ENCODE measurements at places on chromosomes 4 and X.

GRCh38 chr4:3713817-3714641 is 52.2 kb upstream of the ADRA2C start:
- no peak for DNase-seq

GRCh38 chrX:16702700-16703599 is 9.5 kb downstream of the CTPS2 start:
- DNase-seq: no peak

DNA sequence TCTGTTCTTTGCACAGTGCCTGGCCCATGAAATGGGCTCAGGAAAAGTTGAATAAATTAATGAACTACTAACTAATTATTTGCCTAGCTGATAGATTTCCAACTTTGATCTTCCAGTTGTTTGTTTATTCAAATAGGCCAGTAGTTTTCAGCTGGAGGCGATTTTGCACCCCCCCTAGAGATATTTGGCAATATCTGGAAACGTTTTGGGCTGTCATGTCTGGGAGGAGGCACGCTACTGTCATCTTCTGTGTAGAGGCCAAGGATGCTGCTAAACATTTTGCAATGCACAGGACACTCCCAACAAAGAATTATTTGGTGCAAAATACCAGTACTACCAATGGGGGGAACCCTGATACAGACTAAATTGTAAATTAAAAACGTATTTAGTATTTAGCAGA is 81.9 kb downstream of the VCX2 start:
- no peak for DNase-seq

GRCh38 chr4:20870436-20870835 is 170.2 kb downstream of the PACRGL start:
- DNase-seq: no peak

DNA sequence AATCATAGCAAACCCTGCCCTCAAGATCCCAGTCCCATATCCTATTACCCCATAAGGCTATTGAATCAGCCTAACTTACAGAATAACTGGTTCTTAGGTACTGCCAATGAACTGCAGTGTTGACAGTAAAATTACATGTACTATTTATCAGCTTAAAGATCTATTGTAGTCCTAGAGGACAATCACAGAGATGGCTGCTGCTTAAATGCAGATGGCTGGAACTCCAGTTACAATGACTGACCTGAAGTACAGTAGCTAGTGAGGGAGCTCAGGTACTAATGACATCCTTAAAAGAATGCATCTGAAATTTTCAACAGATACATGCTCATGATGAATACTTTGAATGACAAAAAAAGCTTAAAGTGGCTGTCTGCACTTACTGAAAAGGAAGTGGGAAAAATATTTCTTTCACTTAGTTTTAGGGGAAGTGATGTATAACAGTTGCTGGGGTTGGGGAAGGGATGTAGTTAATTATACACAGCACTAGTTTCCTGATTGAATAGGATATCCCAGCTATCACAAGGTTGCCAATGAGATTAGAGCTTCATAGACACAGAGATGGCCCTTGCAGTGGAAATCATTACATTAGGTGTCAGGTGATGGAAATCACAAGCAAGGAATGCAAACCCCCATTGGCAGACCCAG is 42.0 kb downstream of the USP26 start:
- DNase-seq: no peak

- DNase-seq: no peak
Observed at GRCh38 chr4:70818921-70819320, 20.8 kb downstream of the GRSF1 start.

Measured in stimulated activated CD4-positive, alpha-beta T cell treated with anti-CD3 and anti-CD28 coated beads, Interleukin-1b, Interleukin-23, amount 100 ng/mL, for 1 hour (primary cell).